Stimulated activated CD4-positive, alpha-beta T cell treated with anti-CD3 and anti-CD28 coated beads, Interleukin-12 subunit alpha, Interleukin-12 subunit beta, amount 100 ng/mL, for 48 hours (primary cell): ENCODE measurements at places on chromosomes 7 and 10.

- no peak for DNase-seq
Measured at GRCh38 chr10:5930272-5930671, 40.2 kb downstream of the FBH1 start.

DNA sequence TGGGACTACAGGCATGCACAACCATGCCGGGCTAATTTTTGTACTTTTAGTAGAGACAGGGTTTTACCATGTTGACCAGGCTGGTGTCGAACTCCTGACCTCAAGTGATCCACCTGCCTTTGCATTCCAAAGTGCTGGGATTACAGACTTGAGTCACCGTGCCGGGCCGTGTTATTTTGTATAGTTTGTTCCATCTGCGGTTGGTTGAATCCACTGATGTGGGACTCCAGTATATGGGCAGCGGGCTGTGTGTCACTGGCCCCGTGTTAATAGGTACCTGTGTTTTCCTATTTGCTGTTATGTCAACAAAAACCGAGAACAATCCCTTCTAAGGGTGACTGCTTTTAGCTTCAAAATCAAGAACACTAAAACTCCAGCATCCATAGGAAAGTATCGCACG lies 297.6 kb upstream of the PITRM1 start:
- no peak for DNase-seq

GRCh38 chr10:124458473-124458872 lies 3.1 kb upstream of the LHPP start:
- no peak for DNase-seq

- DNase-seq, result no peak
Measured at GRCh38 chr7:144628176-144628575, 207.7 kb downstream of the TPK1 start.

DNA sequence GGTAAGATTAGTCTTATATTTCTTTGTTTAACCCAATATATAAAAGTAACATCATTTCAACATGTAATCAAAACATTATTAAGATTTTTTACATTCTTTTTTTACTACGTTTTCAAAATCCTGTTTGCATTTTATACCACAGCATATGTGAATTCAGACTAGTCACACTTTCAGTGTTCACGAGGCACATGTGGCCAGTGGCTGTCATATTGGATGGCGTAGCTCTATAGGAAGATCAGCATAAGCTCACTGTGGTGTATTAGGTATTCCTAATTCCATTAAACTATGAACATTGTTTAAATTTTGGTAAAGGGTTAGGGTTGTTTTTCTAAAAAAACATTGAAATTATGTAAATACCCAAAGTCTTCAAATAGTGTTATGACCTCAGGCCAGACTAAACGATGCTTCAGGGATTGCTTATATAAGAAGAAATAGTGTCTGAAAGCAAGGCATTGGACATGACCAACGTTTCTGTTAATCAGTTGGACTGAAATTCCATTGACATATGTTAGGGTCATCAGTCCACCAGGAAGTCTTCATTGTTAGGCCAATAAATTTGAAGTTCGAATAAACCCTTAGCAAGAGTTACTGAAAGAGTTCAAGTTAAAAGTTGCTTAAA lies 97.0 kb downstream of the BICC1 start:
- DNase-seq, result no peak

DNA sequence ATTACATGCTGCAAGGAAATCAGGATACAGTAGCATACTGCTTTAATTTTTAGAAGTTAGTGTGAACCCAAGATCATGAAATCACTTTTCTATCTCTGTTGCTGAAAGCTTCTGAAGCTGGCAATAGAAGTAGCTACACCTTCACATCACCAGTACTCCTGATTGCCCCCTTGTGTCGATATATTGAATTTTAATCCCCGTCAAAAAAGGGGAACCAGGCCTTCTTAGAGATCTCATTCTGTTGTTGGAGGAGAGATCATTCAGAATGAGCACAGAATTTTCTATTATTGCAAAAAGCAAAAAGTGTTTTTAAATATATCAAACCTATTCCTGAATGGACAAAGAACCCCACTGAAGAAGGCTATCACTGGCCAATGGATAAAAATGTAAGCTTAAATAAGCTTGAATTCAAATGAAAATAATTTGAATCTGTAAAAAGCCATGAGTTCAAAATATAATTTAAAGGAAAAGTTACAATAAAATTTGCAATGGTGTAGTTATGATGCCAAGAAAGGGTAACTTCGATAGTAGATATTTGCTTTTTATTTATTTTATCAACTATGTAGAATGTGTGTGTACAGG lies 39.7 kb upstream of the TEX47 start:
- no peak for DNase-seq

DNA sequence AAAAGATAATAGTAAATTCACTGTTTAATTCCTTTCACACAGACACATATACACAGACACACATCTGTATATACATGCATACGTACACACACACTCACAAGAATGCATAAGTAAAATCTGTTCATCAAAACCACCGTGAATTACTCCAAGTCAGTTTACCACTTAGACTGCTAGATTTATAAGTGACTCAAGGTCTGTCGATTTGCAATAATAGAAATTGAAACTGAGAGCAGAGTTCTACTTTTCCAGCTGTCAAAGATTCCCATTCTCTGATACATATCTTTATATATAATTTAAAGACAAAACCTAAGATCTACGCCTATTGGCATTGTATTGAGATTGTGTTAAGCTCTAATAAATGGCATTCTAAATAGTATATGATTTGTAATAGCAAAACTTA lies 9.9 kb upstream of the HGF start:
- DNase-seq, result no peak

DNA sequence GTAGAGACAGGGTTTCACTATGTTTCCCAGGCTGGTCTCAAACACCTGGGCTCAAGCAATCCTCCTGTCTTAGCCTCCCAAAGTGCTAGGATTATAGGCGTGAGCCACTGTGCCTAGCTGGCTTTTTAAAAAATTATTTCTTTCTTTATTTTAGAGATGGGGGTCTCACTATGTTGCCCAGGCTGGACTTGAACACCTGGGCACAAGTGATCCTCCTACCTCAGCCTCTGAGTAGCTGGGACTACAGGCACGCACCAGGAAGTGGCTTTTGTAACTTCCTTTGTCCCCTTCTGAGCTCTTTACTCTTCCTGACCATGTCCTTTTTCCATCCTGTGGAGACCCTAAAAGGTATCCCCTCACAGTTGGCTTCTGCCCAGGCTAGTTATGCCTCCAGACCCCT lies 2.1 kb upstream of the MYOZ1 start:
- DNase-seq, result no peak

GRCh38 chr10:74760086-74760979 lies 66.1 kb upstream of the KAT6B start:
- no peak for DNase-seq

- DNase-seq, result no peak
Measured at GRCh38 chr10:17234431-17234945, 6.4 kb downstream of the VIM start.

DNA sequence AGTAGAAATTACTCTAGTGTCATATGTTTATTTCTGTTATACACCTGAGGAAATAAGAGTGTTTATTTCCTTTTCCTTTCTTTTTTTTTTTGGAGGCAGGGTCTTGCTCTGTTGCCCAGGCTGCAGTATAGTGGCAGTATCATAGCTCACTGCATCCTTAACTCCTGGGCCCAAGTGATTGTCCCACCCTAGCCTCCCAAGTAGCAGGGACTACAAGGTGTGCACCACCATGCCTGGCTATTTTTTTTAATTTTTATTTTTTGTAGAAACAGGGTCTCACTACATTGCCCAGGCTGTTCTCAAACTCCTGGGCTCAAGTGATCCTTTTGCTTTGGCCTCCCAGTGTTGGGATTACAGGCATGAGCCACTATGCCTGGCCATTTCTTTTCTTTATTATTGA lies 37.8 kb downstream of the TBC1D12 start:
- no peak for DNase-seq

DNA sequence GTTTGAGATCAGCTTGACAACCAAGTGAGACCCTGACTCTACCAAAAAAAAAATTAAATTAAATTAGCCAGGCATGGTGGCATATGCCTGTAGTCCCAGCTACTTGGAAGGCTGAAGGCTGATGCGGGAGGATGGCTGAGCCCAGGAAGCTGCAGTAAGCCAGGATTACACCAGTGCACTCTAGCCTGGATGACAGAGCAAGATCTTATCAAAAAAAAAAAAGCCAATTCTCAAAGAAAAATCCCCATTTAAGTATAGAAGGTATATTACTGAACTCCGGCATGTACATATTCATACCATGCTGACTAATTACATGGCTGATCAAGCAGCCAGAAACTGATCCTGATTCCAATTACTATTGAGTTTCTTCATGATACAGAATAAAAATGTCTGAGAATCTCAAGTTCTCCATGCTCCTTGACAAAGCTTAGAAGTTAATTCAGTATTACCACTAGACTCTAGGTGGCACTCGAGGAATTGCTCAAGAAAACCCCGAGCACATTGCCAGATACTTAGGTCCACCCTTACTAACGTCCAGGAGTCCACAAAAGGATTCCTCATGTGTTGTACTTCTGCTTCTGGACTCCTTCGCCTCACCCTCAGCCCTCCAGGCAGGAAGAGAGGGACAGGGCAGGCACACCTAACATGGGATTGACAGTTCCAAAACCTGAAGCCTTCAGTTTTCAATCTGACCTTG lies 148.9 kb downstream of the PARD3 start:
- no peak for DNase-seq

- no peak for DNase-seq
Measured at GRCh38 chr10:83691791-83692596, 447.3 kb upstream of the GHITM start.

GRCh38 chr7:101602484-101603241 lies 26.4 kb downstream of the MYL10 start:
- peak; percentile 65 for DNase-seq

DNA sequence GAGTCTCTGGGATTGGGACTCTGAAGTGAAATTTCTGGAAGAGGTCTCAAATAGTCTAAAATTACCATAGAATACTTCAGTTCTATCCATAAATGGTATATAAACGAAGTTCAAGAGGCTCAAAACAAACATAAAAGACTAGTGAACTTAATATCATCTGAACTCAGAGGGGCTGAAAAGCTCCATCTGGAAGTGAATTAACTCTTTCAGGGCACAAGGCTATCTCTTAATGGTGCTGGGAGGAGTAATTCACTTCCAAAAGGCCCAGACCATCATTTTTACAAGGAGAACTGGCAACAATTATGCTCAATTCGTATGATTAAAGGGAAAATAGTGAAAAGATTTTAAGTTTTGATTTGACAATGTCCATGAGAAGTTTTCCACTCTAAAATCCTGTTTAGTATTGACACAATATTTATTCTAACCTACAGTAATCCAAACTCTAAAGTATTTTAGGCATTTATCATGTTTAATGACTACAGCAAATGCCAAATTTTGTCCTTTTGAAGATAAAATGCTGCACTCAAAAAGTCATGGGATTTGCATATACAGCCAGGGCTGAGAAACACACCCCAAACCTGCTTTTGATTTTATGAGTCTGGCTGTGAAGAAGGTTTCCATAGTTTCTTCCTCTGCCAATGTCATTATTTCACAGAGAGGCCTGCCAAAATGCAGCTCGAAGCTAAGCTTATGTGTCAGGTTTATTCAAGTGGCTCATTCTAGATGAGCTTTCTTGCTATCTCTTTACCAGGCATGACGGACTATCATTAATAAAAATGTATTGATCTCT lies 143.9 kb downstream of the HIBADH start:
- DNase-seq, result no peak

DNA sequence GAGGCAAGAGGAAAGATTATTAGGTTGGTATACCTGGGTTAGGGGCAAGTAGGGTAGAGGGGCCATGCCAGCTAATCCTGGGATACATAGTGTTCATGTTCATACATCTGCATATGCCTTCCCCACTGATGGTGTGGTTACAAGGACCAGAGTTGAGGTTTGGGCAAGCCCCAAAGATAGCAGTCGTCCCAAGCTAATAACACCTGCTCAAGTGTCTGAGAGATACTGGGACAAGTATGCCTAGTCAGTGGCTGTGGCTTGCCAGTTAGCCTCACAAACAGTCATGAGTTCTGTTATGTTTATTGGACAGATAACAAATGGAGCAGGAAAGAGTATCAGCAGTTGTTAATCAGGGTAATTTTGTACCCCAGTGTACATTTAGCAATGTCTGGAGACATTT lies 139.6 kb downstream of the ADAM22 start:
- no peak for DNase-seq

DNA sequence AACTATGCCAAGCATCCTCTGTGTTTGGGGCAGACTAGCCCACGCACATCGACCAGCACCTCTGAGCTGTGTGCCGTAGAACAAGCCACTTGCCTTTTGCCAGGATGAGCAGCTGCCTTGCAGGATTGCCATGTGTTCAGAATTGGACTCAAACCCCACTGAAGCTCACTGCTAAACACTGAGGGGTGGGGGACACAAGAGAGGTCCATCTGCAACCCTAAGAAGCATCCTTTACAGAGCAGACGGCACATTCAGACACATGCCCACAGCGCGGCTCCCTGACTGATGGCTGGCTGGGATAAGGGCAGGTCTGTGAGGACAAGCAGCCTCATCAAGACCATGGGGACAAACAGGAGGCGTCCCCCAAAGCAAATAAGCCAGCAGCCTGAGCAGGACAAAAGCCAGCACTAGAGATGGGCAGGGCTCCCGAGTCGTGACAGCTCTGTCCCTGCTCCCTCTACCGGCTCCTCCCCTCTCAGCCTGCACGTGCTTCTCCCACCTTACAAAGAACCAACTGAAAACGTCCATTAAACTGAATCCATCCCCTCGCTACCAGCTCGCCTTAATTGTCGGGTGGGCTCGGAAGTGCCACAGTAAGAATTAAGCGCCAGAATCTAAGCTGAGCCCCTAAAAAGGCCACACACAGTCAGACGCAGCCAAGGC lies 114.2 kb downstream of the PRKAG2 start:
- no peak for DNase-seq

GRCh38 chr7:2824678-2825461 lies 19.2 kb downstream of the GNA12 start:
- DNase-seq, result no peak

DNA sequence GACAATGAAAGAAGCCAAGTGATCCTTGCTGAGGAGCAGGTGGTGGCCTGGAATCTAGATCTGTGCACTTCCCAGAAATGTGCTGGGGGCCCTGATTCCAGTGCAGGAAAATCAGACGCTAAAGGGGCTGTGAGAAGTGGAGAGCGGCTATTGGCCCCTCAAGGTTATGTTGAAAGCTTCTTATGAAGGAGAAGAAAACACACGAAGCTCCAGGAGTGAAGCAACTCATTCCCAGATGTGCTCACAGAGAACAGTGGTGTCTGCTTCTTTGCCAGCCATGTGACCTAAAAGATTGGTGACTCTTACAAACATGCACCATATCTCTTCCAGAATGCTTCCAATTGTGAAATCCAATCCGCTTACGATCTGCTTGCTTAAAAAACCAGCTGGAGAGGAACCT lies 679.3 kb upstream of the IGFBP3 start:
- no peak for DNase-seq

DNA sequence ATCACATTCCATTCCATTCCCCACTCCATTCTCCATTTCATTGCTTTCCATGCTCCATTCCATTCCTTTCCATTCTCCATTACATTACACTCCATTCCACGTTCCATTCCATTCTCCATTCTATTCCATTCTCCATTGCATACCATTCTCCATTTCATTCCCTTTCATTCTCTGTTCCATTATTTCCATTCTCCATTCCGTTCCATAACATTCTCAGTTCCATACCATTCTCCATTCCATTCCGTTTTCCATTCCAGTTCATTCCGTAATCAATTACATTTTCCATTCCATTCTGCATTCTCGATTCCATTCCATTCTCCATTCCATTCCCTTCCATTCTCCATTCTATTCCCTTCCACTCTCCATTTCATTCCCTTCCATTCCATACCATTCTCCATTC lies 86.4 kb downstream of the NSUN6 start:
- no peak for DNase-seq
